ENCODE measurements at places on chromosomes 1 and 21.

GRCh38 chr1:156379420-156380165 lies 10.6 kb downstream of the RHBG start:
- no peak for DNase-seq

DNA sequence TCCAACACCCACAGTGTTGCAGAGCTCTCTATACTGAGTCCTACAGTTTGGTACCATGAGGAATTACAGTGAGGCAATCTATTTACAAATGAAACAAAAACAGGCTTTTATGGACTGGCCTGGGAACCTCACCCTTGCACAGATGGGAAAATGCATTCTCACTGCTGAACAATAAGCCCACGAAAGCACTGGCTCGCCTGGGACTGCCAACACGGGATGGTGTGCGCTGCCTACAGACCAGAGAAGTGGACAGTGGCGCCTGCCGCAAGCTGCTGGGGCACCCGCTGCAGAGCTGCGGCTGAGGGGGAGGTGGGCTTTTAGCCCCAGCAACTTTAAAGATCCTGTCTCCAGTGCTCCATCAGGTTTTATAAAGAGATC lies 28.5 kb upstream of the ABCG1 start:
- peak; percentile 52 for DNase-seq

- DNase-seq: no peak
Measured at GRCh38 chr1:222057162-222057561, 315.3 kb upstream of the DUSP10 start.

DNA sequence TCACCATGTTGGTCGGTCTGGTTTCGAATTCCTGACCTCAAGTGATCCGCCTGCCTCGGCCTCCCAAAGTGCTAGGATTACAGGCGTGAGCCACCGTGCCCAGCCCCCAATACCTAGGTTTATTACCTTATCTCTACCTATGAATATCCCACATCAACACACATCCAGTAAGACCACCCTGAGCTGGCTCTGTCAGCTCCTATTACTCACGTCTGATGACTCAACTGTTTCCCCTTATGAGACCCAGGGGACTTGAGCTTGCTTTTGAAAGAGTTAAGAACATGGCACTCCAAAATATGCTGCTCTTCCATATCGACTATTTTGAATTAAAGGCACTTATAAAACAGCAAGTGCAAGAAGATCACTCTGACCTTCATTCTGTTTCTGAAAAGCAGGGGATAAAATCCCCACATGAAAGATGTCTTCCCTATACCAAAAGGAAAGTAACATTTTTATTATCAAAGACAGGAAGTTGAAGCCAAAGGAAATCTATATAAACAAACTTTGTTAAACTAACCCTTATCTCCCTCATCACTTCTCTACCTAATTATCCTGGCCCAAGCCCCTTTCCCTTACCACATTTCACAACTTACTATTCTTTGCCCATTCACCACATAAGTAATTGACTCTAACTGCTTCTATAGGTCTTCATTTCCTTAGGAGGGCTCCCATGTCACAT lies 41.3 kb upstream of the OSBPL9 start:
- DNase-seq: no peak

- DNase-seq: no peak
Measured at GRCh38 chr1:71839876-71840275, 442.5 kb downstream of the NEGR1 start.

DNA sequence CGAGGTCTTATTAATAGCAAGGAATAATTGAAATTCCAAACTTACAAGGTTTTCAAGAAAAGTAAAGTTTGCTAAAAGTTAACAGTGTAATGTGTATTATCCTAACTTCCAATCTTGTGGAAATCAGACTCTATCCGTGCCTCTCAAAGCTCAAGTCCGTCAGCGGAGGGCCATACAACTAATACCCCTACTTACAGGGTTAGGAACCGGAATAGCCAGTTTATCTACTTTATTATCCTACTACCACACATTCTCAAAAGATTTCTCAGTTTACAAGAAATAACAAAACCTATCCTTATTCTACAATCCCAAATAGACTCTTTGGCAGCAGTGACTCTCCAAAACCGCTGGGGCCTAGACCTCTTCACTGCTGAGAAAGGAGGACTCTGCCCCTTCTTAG lies 457.8 kb downstream of the PTPRC start:
- no peak for DNase-seq
